ENCODE measurements at places on chromosomes 2 and 18.

DNA sequence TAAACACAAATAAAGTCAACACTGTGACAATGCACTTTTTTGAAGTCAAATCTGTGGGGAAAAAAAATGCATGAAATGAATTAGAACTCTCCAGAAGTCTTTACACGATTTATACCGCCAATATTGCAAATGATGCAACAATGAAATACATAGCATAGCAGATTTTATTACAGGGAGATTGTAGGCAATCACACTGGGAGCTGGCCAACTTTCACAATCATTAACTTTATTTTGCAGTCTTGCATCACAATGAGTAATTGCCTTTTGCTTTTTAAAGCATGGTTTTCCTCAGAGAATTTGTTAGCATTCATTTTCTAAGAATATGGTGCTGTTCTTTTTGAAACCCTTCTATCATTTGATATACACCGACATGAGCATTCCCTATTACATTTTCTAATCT is 366.4 kb upstream of the FSIP2 start:
- no peak for DNase-seq

DNA sequence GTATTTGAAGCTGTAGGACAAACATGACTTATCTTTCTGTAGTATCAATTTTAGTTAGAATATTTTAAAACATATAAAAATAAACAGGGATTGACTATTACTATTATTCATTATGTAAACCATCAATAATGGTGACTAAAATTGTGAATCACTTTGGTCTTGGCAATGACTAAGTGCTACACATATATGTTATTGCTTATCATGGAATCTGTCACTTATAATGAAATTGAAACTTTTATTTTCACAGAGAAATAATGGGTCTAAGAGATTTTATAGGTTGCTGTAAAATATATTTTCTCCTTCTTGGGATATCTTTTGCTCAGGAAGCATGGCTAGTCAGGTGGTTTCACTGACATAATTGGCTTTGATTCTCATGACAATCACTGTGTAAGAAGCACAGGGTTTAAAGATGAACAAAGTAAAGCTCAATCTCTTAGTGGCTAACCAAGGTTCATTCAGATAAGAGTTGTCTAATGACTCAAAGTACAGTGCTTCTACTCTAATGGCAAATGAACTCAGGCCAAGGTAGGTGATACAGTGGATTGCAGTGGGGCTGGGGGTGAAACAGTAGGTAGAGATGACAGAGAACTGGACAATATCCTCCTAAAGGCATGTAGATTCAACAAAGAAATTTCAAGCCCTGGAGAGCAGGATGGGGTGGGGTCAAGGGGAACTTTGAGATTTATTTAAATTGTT is 98.6 kb upstream of the FANCL start:
- DNase-seq: no peak

DNA sequence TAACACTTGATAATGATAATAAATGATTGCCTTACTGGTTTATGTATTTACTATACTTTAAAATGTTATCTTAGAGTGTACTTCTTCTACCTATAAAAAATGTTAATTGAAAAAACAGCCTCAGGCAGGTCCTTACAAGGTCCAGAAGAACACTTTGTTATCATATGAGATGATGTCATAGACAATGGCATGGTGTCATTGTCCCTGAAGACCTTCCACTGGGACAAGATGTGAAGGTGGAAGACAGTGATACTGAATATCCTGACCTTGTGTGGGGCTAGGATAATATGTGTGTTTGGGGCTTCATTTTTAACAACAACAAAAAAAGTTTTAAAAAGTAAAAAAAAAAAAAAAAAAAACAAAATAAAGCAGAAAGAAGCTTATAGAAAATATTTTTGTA is 342.2 kb upstream of the KYNU start:
- DNase-seq: no peak

GRCh38 chr18:65817178-65817577 is 66.4 kb downstream of the CDH7 start:
- DNase-seq: no peak

GRCh38 chr18:65988386-65988785 is 237.6 kb downstream of the CDH7 start:
- DNase-seq: no peak

DNA sequence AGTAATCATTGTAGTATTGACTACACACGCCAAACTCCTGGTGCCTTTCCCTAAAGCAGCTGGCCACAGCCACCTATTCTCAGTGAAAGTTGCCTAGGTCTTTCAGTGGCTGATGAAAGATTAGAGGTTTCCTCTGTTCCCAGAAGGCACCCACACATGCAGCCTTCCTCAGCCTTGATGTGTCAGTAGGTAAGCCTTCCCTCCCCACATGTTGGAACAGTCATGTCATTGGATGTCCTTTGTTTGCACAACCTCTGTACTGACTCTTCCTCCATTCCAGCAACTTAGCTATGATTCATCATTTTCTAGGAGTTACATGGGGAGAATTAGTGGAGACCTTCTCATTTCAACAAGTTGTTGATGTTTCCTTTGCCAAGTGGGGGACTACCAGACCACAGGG is 630.8 kb upstream of the SLC39A10 start:
- no peak for DNase-seq

DNA sequence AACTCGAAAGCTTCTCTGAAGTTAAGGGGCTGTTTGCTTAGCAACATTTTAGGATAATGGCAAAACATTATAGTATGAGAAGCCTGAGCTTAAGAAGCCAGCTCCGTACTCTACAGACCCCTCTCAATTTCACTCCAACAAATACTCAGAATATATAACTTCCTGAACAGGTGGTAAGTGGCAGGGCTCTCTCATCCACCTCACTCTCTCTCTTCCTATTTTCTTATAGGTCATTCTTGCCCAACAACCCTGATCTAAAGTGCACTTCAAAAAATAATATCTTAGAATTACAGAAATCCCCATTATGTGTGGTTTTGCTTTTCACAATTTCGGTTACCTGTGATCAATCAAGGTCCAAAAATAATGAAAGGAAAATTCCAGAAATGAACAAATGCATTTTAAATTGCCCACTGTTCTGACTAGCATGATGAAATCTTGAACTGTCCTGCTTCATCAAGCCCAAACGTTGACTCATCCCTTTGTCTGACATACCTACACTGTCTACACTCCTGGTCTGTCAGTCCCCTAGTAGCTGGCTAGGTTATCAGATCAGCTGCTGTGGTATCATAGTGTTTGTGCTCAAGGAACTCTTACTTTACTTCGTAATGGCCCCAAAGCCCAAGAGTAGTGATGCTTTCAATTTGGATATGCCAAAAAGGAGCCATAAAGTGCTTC is 122.8 kb upstream of the COL5A2 start:
- no peak for DNase-seq

DNA sequence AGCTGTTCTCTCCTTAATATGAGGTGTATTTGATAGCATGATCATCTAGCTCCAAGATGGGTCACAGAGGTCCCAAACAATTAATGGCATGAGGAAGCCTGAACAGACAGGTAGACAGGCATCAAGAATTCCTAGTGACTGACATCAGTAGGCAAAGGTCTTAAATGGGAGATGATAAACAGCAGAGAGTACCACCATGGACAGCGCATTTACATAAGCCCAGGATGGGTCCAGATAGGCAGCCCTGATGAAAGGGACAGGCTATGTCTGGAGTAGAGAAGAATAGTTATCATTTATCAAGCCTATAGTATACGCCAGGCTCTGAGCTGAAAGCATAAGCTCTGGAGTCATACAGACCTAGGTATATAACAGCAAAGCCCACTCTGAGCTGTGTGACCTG is 434.7 kb upstream of the SETBP1 start:
- no peak for DNase-seq

DNA sequence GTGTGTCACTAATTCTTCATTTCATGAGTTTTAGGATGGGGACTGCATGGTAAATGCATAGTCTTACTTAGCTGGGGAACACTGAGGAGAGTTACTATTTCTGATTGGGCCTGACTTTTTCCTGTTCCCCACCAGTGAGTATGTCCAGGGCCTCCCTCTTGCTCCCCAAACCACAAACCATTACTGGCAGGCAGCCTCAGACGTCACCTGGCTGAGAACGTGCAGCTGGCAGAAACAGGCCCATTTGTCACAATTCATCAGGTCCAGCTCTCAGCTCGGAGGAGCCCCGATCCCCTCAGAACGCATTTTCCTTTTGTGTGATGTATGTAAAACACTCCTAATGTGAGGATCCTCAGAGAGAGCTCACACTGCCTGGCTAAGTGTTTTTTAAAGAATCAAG is 71.7 kb upstream of the SIX3 start:
- no peak for DNase-seq

DNA sequence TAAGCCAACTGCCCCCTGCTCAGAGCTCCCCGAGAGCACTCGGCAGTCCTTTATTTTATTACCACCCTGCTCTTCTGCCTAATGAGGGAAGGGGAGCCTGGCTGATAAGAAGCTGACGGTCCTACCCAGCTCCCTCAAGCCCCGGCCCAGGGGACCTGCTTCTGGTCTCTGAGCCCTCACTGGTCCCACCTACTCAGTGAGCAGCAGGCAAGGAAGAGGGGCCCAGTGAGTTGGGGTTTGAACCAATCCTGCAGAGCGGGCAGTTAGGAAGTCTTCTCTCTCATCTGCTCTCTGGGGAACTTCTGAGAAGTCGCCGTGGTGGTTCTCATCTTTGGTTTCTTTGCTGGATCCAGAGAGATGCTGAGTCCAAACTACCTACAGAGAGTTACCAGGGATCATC is 218.9 kb downstream of the NDUFA10 start:
- no peak for DNase-seq

Measured in NCI-H1436 treated with DMSO at 0.1 percent for 48 hours (cell line).